ENCODE measurements at places on chromosomes 16 and 17. TPM values are rescaled to one million over a fixed set of nuclear protein-coding genes. Genes with fewer than 3 reads are reported as not detected.

Gene GRB7
- total RNA-seq = not detected

Gene HBQ1
- not detected for total RNA-seq

Gene ZNF624
- total RNA-seq = 5.8 TPM

Gene POLR2C
- total RNA-seq = 92.3 TPM

Gene TMEM235
- not detected for total RNA-seq

Gene CACNG4
- not detected for total RNA-seq

Gene MYO18A
- total RNA-seq = 39.7 TPM

Gene FZD2
- not detected for total RNA-seq

Gene KCNG4
- not detected for total RNA-seq

Gene CBLN1
- not detected for total RNA-seq

Gene TAC4
- total RNA-seq = not detected

Gene CBFB
- total RNA-seq = 132 TPM

Gene KRT222
- not detected for total RNA-seq

Gene WNT9B
- not detected for total RNA-seq

Gene CCL16
- total RNA-seq = not detected

Gene SEZ6L2
- 0.07 TPM for total RNA-seq

Gene YPEL2
- 7.6 TPM for total RNA-seq

Gene RASL10B
- total RNA-seq = 0.80 TPM

Gene NPW
- total RNA-seq = 9.4 TPM

Gene MEOX1
- 1.2 TPM for total RNA-seq

Gene CPHXL
- not detected for total RNA-seq

Gene SLC16A11
- 1.3 TPM for total RNA-seq

Gene GH2
- not detected for total RNA-seq

Gene ABCC11
- 0.22 TPM for total RNA-seq

Gene KRTAP9-3
- not detected for total RNA-seq

Gene PIPOX
- 2.2 TPM for total RNA-seq

Gene RGS11
- 0.09 TPM for total RNA-seq

Gene CLEC19A
- total RNA-seq = not detected

Measured in CD8-positive, alpha-beta memory T cell (primary cell).